ENCODE measurements at places on chromosomes 1 and 21.

- no peak for DNase-seq
Measured at GRCh38 chr1:201013031-201013485, 10.5 kb downstream of the KIF21B start.

GRCh38 chr1:221122501-221122900 lies 243.3 kb downstream of the HLX start:
- DNase-seq = no peak

DNA sequence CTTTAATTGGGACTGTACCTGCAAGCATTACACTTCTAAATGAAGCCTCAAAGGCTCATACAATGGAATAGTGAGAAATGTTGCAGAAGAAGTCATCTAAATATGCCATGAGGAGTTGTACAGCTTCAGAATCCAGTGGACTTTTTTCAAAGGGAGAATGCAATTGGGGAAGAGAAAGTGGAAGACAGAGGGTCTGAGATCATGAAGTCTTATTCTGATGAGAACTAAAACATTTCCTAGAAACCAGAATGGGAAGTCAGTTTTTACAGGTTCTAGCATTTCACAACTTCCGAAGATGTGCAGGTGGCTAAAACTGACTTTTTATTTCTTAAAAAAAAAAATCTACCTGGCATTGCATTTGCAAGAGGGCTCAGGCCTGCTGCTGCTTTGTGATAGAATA lies 424.4 kb upstream of the RUNX1 start:
- no peak for DNase-seq

- no peak for DNase-seq
Measured at GRCh38 chr1:58986996-58987767, 203.3 kb upstream of the JUN start.
